A549 treated with RU486 at 1 μM for 4 hours (cell line): ENCODE measurements at places on chromosomes 7 and 10. TPM values are rescaled to one million over a fixed set of nuclear protein-coding genes. Genes with fewer than 3 reads are reported as not detected.

BAIAP2L1 gene
- 55.5 to 57.5 TPM (median 56.3 TPM) in 5 replicates for total RNA-seq

HTR7 gene
- 0.07 to 0.13 TPM (median 0.09 TPM) in 5 replicates for total RNA-seq

NUTM2B gene
- total RNA-seq = 0.08 to 0.40 TPM (median 0.29 TPM) in 5 replicates

HOXA9 gene
- total RNA-seq = 0.49 to 0.76 TPM (median 0.58 TPM) in 5 replicates

PDE6C gene
- total RNA-seq = not detected in 5 replicates
